ENCODE measurements at places on chromosomes 7 and 10.

- no peak for DNase-seq
Observed at GRCh38 chr7:42694894-42695507, 216.9 kb downstream of the C7orf25 start.

- no peak for DNase-seq
Observed at GRCh38 chr7:115749924-115750323, 280.6 kb downstream of the TFEC start.

- no peak for DNase-seq
Observed at GRCh38 chr7:102310414-102310815, 23.7 kb downstream of the SH2B2 start.

GRCh38 chr7:87564296-87564963 lies 36.3 kb downstream of the ABCB1 start:
- DNase-seq: peak; percentile 13

GRCh38 chr7:77335581-77335980 lies 80.6 kb downstream of the GSAP start:
- DNase-seq: no peak

GRCh38 chr10:88991161-88991898 lies 732 bp downstream of the FAS start:
- DNase-seq: peak; percentile 76

DNA sequence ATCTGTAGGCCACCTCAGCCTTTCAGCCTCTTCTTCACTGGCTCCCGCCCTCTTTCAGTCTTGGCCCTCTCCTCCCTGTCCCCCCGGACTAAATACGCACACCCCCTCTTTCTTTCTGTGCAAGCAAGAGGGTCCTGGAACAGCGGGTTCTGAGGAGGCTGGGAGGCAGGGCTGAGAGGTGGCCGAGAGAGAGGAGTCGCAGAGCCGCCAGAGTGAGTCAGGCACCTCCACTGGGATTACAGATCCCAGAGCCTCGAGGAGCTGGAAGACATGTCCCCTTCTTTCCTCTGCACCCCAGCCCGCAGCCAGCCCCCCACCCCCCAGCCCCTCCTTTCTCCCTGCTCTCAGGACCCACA lies 182 bp downstream of the CCDC136 start:
- no peak for DNase-seq

GRCh38 chr7:7292608-7293007 lies 110.3 kb downstream of the C1GALT1 start:
- no peak for DNase-seq

DNA sequence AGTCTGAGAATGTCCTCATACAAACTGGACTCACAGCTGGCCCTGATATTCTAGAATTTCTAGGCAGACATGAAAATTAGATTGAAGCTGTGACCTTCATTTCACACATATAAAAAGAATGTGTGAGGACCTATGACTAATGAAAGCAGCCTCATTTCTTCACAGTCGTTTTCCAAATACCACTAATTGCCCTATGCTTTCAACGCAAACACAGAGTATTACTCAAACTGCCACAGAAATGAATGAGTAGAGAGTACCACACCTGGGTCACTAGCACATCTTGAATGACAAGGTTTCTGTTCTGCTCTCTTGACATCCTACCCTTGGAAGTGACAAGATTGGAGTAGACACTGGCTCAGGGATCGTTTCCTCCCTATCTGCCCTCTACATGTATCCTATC lies 142.4 kb downstream of the C1GALT1 start:
- no peak for DNase-seq

- DNase-seq: no peak
Observed at GRCh38 chr7:106421181-106421762, 136.5 kb upstream of the NAMPT start.

GRCh38 chr7:74104702-74105101 lies 21.1 kb downstream of the LIMK1 start:
- DNase-seq: no peak

GRCh38 chr10:14468023-14468441 lies 137.3 kb upstream of the FRMD4A start:
- no peak for DNase-seq

GRCh38 chr10:20624642-20625041 lies 272.5 kb downstream of the NEBL start:
- no peak for DNase-seq

- no peak for DNase-seq
Observed at GRCh38 chr7:102875700-102876295, 37.0 kb upstream of the LRRC17 start.

GRCh38 chr7:122532406-122533269 lies 166.3 kb downstream of the RNF133 start:
- no peak for DNase-seq

DNA sequence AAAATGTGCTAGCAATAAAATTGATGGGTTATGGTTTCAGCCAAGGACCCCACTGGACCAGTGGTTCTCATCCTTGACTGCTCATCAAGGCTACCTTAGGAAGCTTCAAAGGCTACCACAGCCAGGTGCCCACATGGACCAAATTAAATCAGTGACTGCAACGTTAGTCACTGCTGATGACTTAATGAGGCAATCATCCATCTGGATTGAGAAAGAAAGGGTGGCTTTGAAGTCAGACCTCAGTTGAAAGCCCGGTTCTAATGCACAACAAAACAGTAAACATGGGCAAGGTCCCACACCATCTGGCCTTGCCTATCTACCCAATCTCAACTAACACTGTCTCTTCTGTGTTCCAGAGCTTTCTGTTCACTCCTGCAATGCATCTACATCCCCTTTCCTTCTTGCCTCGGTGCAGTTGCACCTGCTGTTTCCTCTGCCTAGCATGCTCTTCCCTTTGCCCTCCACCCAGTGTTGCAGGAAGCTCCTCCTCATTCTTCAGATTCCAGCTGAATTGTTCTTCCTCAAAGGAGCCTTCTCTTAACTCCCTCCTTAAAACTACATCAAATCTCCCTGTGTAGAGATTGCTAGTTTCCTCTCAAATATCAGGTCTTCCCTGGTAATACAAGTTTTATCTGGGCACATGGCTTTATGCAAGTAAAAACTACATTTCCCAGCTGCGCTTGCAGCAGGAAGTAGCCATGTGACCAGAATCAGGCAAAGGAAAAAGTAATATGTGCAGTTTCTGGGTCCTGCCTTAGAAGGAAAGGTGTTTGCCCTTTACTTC lies 10.3 kb upstream of the KCNK18 start:
- DNase-seq: no peak

- DNase-seq: no peak
Observed at GRCh38 chr10:45509491-45509890, 135.5 kb downstream of the ALOX5 start.

GRCh38 chr10:13712837-13713581 lies 126.2 kb downstream of the PRPF18 start:
- peak; percentile 3 for DNase-seq

DNA sequence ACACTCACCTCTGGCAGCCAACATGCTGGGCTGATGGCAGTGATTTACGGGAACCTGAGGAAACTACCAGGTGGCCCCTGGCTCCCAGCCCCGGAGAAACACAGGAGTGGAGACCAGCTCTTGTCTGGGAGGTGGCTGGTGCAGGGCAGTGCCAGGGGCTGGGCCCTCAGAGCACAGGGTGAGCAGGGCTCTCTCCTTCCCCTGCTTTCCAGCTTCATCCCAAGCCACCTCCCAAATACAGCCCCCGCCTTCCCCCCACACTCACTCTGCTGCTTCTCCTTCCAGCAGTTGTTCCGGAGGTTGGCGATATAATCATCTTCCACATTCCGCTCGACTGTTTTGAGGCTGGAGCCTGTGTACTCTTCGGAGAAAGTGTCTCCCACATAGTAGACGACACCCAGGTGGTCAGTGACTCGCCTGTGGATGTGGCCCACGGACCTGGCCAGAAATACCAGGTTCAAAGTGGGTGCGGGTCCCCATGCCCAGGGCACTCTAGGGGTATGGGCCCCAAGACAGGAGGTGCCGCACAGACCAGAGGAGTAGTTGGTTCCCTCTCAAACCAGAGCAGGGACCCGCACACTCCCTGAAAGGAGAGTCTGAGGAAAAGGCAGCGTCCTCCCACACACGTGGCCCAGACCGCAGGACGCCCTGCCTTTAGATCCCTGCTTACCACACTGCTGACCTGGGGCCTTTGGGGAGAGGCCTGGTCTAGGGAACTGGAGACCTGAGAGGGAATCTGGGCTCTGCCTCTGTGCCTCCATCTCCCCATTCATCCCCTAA lies 18.3 kb downstream of the DNAJB12 start:
- DNase-seq: no peak

- no peak for DNase-seq
Observed at GRCh38 chr7:29331163-29331562, 136.6 kb downstream of the CHN2 start.

DNA sequence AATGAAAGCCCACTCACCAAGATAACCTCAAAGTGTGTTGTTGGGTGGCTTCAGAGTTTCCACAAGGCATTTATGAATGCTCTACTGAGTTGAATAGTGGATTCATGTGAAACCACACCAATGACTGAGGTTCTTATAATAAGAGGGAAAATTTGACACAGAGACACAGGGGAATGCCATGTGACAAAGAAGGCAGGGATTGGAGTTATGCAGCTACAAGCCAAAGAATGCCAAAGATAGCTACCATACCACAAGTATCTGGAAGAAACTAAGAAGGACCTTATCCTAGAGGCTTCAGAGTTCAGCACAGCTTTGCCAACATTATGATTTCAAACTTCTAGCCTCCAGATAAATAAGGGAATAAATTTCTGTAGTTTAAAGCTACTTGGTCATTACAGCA lies 68.0 kb upstream of the PCDH15 start:
- no peak for DNase-seq

DNA sequence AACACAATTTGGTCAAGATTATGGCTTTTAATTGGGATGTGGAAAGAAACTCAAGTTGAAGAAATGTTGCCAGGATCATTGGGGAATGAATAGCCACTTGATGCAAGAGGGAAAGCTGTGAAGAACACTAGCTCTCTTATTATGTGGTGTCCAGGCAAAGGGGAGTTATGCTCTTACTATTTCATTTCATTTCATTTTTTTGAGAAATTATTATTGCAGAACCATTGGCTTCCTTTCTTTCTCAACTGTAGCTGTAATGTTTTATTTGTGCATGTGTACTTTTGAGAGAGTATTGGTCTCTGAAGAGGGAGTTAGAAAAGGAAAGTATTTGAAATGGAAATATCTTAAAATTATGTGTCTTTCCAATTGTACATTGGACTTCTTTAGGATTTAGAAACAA lies 312.6 kb upstream of the BMPER start:
- no peak for DNase-seq

DNA sequence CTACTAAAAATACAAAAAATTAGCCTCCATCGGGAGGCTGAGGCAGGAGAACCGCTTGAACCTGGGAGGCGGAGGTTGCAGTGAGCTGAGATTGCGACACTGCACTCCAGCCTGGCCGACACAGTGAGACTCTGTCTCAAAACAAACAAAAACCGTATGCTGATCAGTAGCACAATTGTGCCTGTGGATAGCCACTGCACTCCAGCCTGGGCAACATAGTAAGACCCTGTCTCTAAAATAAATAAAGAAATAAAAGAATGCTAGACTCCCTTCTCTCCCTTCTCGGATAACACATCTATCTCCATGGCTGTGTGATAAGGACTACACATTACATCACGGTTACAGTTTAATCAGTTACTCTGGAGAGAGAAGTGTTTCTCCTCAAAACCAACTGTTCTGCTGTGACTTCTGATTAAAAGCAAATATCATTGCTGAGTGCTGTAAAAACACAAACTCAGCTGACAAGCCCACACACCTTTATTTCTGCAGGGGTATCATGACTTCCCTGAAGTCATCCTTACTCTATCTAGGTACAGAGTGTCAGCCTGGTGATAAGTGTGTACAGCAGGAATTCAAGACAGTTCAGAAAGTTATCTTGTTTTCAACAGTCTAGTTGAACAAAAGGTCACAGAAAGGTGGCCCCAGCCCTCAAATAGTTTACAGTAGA lies 5.3 kb upstream of the ARHGAP19 start:
- no peak for DNase-seq

GRCh38 chr10:72812415-72812752 lies 81.2 kb upstream of the OIT3 start:
- no peak for DNase-seq

GRCh38 chr10:90344226-90344625 lies 513.6 kb downstream of the HTR7 start:
- DNase-seq: no peak

- DNase-seq: no peak
Observed at GRCh38 chr7:135757719-135758411, 9.3 kb upstream of the FAM180A start.

DNA sequence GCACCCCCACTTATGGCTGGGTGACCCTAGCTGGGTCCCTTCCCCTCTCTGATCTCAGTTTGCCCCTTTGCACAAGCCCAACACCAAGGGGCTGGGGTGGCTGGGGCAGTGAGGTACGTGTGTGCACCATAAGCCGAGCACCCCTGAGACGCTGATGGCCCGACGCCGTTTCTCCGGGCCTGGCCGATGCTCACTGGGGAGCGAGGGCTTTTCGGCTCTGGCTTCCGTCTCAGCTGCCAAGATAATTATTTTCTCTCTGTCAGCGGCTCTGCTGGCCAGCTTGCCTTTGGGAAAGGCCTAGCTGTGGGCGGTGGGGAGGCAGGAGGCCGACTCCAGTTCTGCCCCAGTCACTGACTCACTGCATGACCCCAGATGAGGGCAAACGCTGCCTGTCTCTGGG lies 91.0 kb downstream of the ZMIZ1 start:
- no peak for DNase-seq

DNA sequence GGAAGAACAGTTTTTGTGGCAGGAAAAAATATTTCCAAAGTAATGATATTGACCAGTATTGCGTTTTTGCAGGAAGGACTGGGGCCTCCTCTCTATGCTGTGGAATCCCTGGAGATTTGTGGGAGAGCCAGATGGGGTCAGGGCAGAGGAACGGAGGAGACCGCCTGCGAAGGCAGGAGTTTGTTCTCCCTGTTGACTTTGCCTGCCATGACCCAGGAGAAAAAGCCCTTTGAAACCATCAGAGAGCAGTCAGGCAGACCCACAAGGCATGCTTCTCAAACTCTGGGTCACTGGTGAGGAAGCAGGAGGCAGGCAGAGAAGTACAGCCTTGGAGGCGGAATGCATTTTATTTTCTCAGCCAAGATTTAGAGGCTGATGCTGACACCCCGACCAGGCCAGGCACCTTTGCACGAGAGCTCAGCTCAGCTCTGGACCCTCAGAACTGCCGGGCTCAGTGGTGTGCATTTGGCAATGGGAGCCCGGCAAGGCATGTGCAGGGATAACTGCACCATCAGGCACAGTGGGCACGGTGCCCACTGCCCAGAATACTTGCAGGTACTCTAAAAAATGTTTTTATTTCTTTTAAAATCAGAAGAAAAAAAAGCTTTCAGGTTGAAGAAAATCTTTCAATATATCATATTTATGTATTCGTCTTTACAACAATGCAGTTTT lies 410.4 kb downstream of the RPS24 start:
- no peak for DNase-seq

DNA sequence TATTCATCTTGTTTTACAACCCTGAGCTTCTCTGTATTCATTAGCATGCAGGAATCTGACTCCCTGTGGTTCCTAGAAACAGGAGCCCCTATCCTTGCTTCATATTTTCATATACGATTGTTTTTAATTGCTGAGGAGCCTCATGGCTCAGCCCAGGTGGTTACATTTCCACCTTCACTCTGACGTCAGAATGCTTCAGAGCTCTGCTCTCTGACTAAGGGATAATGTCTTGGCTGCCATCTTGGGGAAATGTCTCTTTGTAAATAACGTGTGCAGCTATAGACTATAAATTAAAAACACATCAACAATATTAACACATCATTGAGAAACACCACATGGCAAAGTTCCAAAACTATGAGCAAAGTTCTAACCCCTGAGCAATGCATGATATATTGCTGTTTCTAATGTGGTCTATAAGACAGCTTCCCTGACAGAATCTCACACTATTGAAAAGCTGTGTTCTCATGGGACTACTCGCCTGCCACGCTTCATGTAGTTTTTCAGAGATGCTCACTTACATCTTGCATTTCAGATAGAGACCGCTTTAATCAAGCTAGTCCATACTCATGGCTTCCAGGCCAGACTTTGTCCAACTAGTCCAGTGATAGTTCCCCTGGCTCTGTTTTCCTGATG lies 227.0 kb downstream of the SORCS3 start:
- DNase-seq: no peak

All from CD4-positive, alpha-beta T cell treated with Interleukin-2 at 100 ng/mL for 4 hours (primary cell).